NCI-H524 treated with DMSO at 0.1 percent for 48 hours (cell line): ENCODE measurements at places on chromosomes 6 and 20.

DNA sequence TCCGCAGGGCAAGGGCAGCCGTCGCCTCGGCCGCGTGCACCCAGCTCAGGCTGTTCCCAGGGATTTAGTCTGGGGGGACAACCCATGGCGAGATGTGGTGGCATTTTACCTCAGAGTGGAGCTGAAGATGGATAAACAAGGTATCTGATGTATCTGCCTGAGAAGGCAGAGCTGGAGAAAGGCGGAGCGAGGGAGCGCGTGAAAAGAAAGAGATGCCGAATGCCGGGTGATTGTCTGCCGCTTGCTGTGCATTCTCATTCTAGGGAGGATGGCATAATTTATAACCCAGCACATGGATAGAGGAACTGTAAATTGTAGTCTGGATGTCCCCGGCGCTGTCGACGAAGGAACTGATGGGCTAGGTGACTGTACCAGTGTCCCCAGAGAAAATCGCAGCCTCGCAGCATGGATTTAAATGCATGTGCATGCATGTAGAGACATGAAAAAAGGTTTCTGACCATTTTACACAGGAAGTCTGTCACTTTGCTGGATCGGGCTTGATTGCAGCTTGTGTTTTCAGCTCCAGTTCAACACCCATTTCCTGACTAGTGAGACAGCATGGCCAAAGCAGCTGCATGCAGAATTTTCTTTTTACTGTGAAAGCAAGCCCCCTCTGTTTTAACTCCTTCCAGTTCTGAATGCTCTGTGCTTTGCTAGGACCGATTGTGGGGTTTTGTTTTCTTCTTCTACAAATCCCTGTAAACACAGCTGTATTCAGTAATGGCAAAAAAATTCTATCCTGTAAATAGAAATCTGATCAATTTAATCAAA is 149.7 kb downstream of the PRL start:
- no peak for DNase-seq

DNA sequence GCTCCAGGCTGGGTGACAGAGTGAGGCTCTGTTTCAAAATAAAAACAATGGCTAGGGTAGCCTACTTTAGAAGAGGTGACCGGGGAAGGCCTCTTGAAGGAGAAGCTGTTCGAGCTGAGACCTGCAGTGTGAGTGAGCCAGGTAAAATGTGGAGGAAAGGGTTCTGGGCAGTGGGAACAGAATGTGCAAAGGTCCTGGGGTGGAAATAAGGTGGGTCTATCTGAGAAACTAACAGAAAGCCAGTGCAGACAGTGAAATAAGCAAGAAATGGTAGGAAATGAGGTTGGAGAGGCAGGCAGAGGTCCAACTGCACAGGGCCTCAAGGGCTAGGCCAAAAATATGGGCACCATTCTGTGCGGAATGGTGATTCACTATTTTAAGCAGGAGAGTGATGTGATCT is 53.4 kb downstream of the BPIFB1 start:
- DNase-seq: no peak

- DNase-seq: no peak
These were observed 8.2 kb downstream of the PRPH2 start for GRCh38 chr6:42714098-42714761.

GRCh38 chr6:99790679-99791078 is 184.0 kb downstream of the PRDM13 start:
- DNase-seq: no peak

DNA sequence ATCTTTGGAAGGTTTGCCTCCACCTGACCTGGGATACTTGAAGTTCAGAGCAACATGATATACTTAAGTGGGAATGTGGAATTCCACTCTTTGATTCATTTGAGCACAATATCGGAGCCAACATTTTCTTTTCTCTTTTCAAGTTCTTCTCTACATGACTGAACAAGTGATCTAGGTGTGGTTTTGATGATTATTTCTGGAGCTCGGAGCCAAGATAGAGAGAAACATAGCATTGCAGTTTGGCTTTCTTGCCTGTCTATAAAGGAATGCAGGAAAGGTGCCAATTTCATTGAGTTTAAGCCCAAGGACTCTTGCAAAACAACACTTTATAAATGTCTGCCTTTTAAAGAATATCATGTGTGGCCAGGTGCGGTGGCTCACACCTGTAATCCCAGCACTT is 124.2 kb upstream of the FAM83B start:
- DNase-seq: no peak

DNA sequence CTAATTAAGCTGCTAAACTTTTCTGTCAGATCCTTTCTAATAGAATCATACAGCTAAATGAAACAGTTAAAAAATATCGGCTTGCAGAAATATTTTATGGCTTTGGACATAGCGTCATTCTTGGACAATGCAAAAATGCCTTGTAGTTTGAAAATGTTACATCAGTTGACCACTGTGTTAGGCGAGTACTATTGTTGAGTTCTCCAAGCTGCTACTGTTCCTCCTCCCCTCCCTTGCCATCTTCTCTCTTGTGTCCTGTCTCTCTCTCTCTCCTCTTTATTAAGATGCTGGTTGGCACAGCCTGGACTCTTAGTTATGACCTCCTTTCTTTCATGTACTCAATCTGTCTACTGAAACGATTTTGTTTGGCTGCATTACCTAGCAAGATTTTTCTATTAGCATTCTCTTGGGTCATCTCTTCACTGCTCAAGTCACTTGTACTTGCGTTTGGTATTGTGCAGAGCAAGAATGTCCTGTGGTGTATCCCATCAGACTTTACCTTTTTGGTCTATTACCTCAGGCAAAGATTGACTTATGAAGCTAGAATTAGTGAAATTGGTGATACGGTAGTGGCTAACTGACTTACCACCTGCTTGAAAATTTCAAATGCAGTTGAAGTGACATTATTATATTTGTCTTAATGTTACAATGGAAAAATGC is 127.9 kb downstream of the FARS2 start:
- no peak for DNase-seq

DNA sequence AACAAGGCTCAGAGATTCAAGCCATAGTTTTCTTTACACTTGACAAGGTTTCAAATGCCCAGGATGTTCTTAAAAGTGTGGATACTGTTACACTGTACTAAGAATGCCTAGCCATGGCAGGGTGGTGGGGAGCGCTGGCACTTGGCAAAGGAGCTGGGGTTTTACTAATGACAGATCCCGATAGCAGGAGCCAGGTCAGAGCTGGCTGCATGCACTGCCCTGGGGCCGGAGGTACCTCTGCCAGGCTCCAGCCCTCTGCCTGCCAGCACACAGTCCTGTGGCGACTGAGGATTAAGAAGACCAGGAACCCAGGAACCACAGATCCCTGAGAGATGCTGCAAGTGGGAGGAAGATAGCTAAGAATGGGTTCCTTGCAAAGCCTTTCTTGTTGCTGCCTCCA is 260.3 kb downstream of the ALDH8A1 start:
- no peak for DNase-seq

GRCh38 chr20:49270177-49270576 is 7.7 kb downstream of the ZNFX1 start:
- DNase-seq: no peak

DNA sequence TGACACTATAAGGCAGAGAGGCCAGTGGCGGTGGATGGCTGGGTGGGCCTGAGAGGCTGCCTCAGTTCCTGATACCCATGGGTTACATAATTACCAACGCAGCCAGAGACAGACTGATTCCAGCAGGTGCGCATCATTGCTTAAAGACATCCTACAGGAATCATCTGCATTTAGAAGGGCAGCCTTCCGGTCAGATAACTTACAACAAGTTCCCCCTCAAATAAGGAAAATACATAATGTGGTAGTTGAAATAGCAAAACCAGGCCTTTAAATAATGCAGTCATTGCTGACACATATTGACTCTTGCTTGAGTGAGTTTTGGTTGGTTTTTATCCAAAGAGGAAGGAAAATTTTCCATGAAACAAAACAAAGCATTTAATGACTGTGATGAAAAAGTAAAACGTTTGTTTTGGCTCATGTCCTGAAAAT is 81.9 kb downstream of the SIM1 start:
- no peak for DNase-seq

GRCh38 chr6:164133095-164133494 is 718.6 kb downstream of the QKI start:
- DNase-seq: no peak

GRCh38 chr6:111032484-111033140 is 50.8 kb downstream of the RPF2 start:
- DNase-seq: no peak

DNA sequence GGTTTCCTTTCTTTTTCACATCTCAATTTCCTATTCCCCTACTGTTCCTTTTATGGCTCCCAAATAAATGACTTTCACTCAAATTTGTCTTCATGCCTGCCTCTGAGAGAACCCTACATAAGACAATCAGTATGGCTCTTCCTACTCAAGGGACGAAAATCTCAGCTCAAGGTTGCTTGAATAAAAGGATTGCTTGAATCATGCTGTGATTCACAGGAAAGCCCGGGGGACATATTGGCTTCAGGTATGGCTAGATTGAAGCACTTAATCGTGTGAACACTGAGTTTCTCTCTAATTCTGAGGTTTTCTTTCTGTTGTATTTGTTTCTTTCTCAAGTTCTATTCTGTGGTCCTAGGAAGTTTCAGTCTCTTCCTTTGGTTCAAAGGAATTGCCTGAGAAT is 140.3 kb upstream of the SULF2 start:
- DNase-seq: no peak

GRCh38 chr6:91141346-91141745 is 554.5 kb upstream of the MAP3K7 start:
- no peak for DNase-seq

DNA sequence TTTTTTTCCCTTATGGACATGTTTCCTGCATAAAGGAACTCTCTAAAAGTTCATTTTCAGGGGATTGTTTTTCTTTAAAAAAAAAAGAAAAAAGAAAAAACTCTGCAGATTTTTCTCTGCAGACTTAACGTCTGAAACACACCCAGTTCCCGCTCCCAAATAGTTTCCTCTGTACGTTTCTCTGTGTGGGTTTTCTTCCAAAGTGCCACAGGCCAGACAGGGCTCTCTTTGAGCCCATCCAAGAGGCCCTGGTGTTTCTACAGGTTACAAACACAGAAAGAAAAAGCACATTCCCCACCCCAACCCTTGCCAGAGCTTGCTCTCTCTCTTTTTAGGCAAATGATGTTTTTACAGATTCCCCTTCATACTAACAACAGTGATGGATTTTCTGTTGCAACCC is 258.6 kb downstream of the FNDC1 start:
- no peak for DNase-seq

GRCh38 chr6:68732423-68732822 is 97.3 kb downstream of the ADGRB3 start:
- DNase-seq: no peak

- DNase-seq: no peak
These were observed 202.8 kb downstream of the BTBD9 start for GRCh38 chr6:38436726-38437465.

- DNase-seq: no peak
These were observed 323.1 kb downstream of the TPBG start for GRCh38 chr6:82686719-82687118.

- DNase-seq: no peak
These were observed 3.3 kb downstream of the EZR start for GRCh38 chr6:158815907-158816306.

DNA sequence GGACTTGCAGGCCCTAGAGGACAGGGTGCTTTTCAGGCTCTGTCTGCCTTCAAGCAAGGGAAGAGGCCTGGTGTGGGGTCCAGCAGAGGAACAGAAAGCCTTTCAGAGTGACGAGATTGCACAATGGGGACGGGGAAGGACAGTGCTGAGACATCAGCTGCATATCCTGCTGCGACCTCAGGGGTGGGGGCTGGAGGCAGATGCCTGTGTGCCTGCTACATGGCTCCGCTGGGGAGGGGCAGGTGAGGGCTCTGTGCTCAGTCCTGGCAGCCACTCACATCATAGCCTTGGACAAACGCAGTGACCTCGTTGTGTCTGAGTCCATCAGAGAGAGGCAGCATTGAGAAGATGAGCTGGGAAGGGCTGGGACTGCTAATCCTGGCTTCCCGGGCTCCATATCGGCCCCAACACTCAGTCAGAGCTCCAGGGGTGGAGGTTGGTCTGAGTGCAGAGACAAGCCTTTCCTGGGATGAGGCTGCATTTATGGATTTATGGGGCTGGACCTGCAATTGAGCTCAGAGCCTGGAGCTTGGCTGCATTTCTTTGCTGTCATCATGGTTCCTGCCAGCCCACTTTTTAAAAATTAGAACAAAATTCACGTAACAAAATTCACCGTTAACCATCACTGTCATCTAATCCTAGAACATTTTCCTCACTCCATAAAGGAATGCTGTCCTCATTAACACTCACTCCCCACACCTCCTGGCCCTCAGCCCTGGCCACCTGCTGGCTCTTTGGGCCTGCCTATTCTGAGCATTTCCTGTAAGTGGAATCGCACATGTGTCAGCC is 196.9 kb upstream of the SLC24A3 start:
- no peak for DNase-seq

- DNase-seq: no peak
These were observed 42.0 kb downstream of the HLA-DRB5 start for GRCh38 chr6:32488083-32488482.
